Breast epithelium (tissue), 4 donors: ENCODE measurements at places on chromosomes 12 and 14. TPM values are rescaled to one million over a fixed set of nuclear protein-coding genes. Genes with fewer than 3 reads are reported as not detected.

Gene ALKBH1
- 17.0 TPM for total RNA-seq

GRCh38 chr14:26835979-26836570 is 238.2 kb upstream of the NOVA1 start:
- no peak for DNase-seq

Gene NUP37
- total RNA-seq, result 16.7 TPM

- DNase-seq, result peak; percentile 88
These were observed 6.4 kb downstream of the ERG28 start for GRCh38 chr14:75654127-75654732.

Gene DACT1
- 5.1 TPM for total RNA-seq

Gene DIO3
- total RNA-seq, result 1.3 TPM

DNA sequence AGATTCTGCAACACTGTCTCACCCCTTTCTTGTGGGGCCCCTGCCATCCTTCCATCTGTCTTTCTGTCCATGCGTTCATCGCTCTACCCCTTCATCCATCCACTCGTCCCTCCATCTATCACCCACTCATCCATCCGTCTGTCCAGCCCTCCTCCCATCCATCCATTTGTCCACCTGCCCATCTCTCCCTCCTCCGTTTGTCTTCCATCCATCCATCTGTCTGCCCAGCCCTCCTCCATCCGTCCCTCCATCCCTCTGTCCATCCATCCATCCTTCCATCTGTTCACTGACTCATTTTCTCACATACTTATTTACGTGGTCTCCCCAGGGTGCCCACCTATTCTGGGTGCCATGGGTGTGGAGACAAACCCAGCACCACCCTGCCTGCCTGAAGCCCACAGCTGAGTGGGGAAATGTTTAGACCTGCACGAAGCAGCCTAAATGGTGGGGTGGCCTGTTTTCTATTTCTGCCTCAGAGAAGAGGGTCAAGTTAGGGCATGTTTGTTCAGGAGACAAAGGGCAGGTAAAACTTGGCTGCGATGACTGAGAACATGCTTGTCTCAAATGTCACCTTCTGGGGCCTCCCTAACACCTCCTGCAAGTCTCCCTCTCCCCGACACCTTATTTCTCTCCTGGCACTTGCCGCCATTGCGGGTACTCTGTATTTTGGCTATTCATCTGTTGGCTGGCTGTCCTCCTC is 2.8 kb upstream of the SLC25A47 start:
- DNase-seq, result no peak

DNA sequence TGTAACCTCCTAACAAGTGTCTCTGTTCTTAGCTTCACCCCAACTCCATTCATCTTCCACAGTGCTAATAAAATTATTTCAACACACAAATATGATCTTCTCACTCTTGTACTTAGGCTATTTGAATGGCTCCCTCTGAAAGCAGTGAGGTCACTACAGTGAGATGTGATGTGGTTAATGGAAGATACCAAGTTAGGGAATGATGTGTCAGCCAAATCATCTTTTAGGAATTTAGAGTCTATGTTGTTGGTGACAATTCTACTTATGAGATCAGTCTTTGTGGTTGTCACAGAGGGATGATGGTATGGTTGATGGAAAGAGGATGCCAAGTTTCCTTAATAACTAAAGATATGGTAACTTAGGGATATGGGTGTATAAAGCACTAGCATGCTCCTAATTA is 57.6 kb downstream of the POLR3B start:
- DNase-seq, result no peak

Gene RPL10L
- total RNA-seq, result not detected

DNA sequence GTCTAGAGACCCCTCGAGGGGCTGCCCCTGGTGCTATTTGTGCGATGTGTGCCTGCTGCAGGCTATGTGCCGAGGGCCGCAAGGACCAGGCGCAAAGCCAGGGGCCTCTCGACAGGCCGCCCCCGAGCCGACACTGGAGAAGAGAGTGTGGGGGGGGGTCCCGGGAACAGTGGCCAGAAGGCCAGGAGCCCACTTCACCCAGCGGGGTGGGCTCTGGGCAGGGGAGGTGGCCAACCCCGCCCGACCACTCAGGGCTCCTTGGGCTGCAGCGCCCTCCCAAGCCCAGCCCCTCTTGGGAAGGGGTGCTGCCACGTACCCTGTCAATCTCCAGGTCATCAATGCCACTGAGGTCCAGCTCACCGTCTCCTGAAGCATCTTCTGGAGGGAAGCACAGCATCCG is 28.6 kb upstream of the BTBD6 start:
- DNase-seq, result no peak

GRCh38 chr14:103488960-103489359 is 33.7 kb downstream of the CKB start:
- DNase-seq, result no peak

DNA sequence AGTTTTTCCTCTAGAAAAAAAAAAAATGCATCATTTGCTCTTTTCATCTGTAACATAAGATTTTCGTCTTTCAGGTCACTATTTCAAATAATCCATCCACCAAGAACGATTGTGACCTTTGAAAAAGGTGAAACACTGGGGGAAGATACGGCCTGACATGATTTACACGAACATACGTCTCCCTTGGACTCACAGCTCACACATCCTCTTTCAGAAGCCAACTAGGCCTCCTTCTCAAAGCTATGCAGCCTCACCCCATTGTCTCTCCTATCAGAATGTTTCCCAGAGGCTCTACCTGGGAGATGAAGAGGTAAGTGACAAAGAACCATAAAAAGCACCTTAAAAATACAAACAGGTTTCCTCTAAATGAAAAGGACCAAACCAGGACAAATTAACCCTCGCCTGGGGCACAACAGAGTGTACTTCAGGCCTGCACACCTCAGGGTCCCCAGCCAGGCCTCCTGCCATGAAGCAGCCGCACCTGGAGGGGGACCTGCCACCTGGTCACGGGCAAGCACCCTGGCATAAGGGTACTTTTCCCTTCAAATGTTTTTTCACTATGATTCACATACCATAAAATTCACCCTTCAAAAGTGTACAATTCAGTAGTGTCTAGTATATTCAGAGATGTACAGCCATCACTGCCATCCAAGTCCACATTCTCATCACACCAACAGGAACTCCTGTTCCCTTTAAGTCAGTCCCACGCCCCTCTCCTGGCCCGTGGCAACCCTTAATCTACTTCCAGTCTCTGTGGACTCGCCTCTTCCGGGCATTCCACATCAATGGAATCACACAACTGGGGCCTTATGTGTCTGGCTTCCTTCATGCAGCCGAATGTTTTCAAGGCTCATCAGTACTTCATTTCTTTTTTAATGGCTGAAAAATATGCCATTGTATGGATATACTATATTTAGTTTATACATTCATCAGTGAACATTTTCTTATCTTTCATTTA is 5.4 kb downstream of the SLC15A4 start:
- no peak for DNase-seq

Gene PTPRR
- 0.98 TPM for total RNA-seq

DNA sequence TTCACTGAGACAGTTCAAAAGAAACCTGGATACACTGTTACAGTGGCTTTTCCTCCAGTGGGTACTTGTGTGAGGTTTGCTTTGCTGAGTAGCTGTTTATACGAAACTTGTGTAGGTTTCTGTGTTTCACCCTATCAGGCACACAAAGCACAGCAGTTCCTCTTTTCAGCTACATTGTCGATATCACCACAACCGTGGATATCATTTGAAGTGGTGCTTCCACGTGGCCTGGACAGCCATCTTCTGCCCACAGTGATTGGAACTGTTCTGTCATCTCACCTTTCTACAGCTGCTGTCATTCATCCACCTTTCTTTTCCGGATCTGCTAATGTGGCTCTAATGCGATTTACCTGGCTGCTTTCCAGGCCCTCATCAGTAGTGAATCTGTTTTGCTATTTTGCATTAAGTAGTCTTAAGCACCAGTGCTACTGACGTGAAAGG is 368.8 kb downstream of the SYT1 start:
- no peak for DNase-seq

Gene HAL
- total RNA-seq, result 0.59 TPM

Gene SDR9C7
- not detected for total RNA-seq

Gene RTL1
- not detected for total RNA-seq

Gene PRH2
- total RNA-seq, result not detected

GRCh38 chr14:44795725-44796124 is 166.0 kb downstream of the KLHL28 start:
- DNase-seq, result no peak

Gene KRT80
- total RNA-seq, result not detected

- no peak for DNase-seq
These were observed 329.0 kb downstream of the ZFP36L1 start for GRCh38 chr14:68463705-68464374.

DNA sequence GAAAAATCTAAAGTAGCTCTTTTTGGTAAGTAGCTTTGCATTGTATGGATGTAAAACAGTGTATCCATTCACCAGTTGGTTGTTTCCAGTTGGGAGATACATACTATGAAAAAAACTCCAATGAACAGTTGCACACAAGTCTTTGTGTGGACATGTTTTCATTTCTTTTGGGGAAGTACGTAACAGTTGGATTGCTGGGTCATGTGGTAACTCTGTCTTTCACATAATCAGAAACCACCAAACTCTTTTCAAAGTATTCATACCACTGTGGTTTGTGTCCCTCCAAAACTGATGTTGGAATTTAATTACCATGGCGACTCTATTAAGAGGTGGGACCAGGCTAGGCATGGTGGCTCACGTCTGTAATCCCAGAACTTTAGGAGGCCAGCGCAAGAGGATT is 58.9 kb upstream of the RESF1 start:
- DNase-seq, result no peak

GRCh38 chr12:32158525-32158924 is 51.9 kb downstream of the BICD1 start:
- DNase-seq, result no peak

Gene GIT2
- 41.3 TPM for total RNA-seq

Gene GZMB
- total RNA-seq, result 2.2 TPM

GRCh38 chr12:125099409-125099782 is 34.2 kb downstream of the AACS start:
- no peak for DNase-seq

Gene LRRC43
- total RNA-seq, result 0.80 TPM

GRCh38 chr12:130832561-130833209 is 6.4 kb downstream of the STX2 start:
- DNase-seq, result no peak

DNA sequence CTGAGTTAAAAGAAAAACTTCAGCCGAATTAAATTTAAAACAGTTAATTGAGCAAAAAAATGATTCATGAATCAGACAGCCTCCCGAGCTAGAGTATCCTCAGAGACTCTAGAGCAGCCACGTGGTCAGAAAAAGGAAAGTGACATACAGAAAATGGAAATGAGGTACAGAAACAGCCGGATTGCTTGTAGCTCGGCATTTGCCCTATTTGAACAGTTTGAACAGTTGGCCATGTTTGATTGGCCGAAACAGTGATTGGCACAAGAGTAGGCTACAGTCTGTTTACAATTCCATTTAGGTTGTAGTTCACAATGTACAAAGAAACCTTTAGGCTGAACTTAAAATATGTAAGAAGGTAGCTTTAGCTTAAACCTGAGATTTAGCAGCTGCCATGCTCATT is 12.9 kb upstream of the OXA1L start:
- DNase-seq, result no peak

Gene CCDC38
- total RNA-seq, result not detected

Gene NUDT14
- 13.6 TPM for total RNA-seq

- no peak for DNase-seq
These were observed 3.3 kb downstream of the PPP1R3E start for GRCh38 chr14:23299211-23299957.

DNA sequence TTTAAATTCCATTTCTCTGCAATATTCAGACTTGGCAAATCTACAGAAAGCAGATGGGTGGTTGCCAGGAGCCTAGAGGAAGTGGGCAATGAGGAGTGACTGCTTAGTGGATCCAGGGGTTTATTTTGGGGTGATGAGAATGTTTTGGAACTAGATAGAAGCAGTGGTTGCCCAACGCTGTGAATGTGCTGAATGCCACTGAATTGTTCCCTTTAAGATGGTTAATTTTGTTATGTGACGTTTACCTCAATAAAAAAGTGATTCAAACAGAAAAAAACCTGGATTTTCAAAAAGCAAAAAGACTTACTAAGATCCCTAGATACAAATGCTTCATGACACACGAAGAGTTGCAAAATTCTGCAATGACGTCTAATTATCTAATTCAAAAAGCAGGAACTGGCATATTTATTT is 34.2 kb downstream of the DAO start:
- peak; percentile 59 for DNase-seq

DNA sequence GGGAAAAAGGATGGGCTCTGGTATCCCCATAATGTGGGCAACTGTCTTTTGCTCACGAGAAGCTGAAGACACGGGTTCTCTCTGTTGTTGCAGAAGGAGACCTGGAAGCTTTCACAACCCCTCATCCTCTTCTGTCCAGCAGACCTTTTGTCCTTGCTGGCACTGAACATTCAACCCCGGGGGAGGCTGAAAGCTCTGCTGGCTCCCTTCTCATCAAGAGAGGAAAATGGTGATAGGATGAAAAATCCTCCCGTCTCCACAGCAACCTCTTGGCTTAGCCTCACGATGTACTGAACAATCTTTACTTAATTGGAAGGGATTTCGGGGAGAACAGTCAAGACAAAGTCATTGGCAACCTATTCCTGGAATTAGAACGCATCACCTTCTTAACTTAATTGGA is 39.0 kb downstream of the ELK3 start:
- no peak for DNase-seq

Gene B3GNT4
- total RNA-seq, result not detected

DNA sequence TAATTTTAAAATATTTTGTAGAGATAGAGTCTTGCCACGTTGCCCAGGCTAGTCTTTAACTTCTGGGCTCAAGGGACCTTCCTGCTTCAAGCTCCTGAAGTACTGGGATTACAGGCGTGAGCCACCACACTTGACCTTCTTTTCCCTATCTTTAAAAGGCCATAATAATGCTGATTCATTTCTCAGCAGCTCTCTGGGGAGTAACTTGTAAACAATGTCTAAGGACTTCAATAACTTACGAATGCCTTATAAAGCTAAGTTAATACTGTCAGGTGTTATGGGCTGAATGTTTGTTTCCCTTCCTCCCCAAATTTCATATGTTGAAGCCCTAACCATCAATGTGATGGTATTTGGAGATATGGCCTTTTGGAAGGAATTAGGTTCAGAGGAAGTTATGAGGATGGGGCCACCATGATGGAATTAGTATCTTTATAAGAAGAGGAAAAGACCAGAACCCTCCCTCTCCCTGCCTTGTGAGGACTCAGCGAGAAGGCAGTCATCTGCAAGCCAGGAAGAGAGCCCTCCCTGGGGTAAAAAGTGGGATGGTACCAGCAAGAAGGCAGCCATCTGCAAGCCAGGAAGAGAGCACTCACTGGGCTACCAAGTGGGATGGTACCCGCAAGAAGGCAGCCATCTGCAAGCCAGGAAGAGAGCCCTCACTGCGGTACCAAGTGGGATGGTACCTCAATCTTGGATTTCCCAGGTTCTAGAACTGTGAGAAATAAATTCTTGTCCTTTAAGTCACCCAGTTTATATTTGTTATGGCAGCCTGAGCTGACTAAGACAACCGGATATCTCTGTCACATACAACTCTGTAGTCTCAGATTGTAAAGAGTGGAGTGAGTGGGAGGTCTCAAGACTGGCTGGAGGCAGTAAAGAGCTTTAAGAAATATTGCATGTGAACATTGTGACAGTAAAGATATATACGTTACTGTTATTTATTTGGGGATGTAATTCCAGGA is 16.3 kb upstream of the YBX3 start:
- no peak for DNase-seq
